GM04504 (cell line): ENCODE measurements at places on chromosomes 2 and 18.

DNA sequence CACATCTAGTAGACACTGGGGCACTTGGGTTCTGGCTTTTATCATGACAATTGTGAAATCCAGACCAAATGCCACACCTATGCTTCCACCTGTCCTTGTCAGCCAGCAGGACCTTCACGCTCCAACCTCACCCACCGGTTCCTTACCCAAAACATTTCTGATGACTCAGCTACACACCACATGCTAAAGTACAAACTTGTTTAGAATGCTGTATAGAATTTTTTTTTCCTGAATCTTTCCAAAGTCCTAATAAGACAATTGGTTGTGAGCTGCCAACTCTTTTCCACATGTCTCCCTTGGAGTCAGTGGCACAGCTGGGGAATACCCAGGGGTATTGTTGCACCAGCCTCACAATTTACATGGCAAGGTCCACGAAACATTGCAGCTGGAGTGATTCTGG, 75.5 kb upstream of the LPIN2 start:
- DNase-seq: no peak

DNA sequence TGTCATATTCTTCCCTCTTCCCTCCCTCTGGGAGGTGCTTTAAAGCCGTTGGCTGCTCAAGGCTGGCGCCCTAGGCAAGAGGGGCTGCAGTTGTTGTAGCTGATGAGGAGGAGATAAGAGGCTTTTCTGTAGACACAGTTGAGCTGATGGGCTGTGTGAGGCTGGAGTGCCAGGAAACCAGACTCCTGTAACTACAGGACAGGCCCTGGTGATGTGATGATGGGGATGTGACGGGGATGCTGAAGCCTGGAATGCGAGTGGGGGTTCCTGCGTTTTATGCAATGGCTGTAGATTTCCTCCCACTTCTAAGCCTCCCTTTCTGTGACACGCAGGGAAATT, 5.7 kb upstream of the EFR3B start:
- no peak for DNase-seq

DNA sequence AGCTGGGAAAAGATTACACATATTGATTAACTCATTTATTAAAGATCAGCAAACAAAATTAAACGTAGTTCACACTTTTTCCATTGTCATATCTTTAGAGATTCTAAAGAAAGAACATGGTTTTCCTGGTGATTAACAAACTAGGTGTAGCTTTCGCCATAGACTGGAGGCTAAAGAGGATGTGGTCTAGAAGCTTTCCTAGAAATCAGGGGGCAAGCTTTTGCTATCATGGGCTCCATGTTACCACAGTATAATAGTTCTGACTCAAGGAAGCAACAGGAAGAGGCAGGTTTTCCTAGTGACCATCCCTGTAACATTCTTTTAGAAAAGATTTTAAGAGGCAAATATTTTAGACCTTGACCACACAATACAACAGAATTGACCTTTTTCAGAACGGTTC, 232.7 kb downstream of the METTL4 start:
- no peak for DNase-seq

- no peak for DNase-seq
Measured at GRCh38 chr2:11042841-11043240, 112.4 kb upstream of the SLC66A3 start.

DNA sequence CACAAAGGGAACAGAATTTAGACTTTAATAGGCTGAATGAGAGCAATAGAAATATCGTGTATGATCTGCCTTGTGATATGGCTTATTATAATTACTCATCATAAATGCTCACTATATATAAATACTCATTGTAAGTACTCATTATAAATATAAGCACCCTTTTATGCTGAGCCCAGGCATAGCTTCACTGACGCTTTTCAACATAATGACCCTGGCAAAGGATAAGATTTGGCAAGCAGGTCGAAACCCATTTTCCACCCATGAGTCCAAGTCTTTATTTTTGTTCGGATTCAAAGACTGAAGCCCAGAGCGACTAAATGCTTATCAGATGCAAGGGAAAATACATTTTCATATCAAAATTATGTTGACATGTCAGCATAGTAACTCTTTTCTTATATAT, 500.4 kb downstream of the SLC4A3 start:
- no peak for DNase-seq
